ENCODE measurements at places on chromosomes 5 and 9. TPM values are rescaled to one million over a fixed set of nuclear protein-coding genes. Genes with fewer than 3 reads are reported as not detected.

GRCh38 chr5:139820606-139821005 is 25.0 kb downstream of the PSD2 start:
- H3K27ac ChIP-seq = no peak overlapping the region
- no peaks in the 10 kb centered on the region for H3K27me3 ChIP-seq
- H3K4me1 ChIP-seq = no peaks in the 10 kb centered on the region

GRCh38 chr5:102857076-102857818 is 102.1 kb downstream of the PAM start:
- no peaks in the 10 kb centered on the region for H3K27me3 ChIP-seq
- H3K4me1 ChIP-seq = no peaks in the 10 kb centered on the region
- no peaks in the 10 kb centered on the region for H3K36me3 ChIP-seq
- no peak for DNase-seq
- no peak overlapping the region for H3K4me3 ChIP-seq

- no peaks in the 10 kb centered on the region for H3K27me3 ChIP-seq
- H3K4me1 ChIP-seq = no peaks in the 10 kb centered on the region
- no peak overlapping the region for H3K4me3 ChIP-seq
- H3K27ac ChIP-seq = no peak overlapping the region
- H3K36me3 ChIP-seq = no peaks in the 10 kb centered on the region
Observed at GRCh38 chr9:36897019-36897418, 137.0 kb downstream of the PAX5 start.

DNA sequence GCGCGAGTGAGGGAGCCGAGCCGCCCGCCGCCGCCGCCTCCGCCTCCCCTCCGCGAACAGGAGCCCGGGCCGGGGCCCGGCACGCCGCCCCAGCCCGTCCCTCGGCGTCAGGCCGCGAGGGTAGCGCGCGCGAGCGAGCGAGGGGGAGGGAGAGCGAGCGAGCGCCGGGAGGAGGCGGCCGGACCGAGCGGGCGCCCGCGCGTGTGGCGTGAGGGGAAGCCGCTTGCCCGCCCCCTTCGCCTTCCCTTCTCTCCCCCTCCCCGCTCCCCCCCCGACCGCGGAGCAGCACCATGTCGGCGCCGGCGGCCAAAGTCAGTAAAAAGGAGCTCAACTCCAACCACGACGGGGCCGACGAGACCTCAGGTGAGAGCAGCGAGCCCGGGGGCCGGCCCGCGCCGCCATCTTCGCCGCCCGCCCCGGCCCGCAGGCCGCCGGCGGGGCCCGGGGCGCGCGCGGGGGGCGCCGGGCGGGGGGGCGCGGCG is 312 bp downstream of the SET start:
- H3K36me3 ChIP-seq = no peaks in the 10 kb centered on the region
- no peak for DNase-seq
- H3K27ac ChIP-seq = peak overlapping the region; percentile 68
- H3K4me3 ChIP-seq = peak overlapping the region; percentile 66
- H3K27me3 ChIP-seq = no peaks in the 10 kb centered on the region

The EGFLAM gene
- 0.97 TPM for total RNA-seq

DNA sequence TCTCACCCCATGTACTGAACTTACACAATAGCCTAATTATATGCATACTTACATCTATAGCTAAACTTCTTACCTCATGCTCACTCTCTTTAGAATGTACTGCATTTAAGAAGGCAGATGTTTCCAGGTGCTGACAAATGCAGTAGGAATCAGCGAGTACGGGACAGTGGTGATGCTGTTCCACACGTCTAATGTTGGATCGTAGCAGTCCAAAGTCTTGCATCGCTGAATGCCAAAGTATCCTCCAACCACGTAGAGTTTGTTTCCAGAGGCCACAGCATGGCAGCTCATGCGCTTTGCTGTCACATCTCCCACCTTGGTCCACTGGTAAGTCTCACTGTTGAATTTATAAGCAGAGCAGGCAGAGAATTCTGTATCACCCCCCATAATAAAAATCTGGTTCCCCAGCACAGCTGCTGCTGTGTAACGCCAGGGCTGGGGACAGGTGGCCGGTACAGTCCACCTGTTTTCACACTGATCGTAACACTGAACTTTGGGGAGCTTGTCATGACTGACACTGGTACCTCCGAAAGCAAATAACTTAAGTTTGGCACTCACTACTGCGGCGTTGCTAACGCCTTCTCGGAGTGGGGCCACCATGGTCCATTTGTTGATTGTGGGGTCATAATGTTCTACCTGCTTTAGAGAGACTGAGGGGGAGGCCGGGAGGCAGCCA is 5.8 kb downstream of the ENC1 start:
- H3K27me3 ChIP-seq = no peaks in the 10 kb centered on the region
- no peaks in the 10 kb centered on the region for H3K4me1 ChIP-seq
- H3K4me3 ChIP-seq = no peak overlapping the region
- H3K36me3 ChIP-seq = no peaks in the 10 kb centered on the region

Measured in pancreas (tissue), 10 donors.